ENCODE measurements at places on chromosomes 13 and 19. TPM values are rescaled to one million over a fixed set of nuclear protein-coding genes. Genes with fewer than 3 reads are reported as not detected.
A peak's percentile ranks its signal among the peaks of the same experiment; 100 is the strongest.

DNA sequence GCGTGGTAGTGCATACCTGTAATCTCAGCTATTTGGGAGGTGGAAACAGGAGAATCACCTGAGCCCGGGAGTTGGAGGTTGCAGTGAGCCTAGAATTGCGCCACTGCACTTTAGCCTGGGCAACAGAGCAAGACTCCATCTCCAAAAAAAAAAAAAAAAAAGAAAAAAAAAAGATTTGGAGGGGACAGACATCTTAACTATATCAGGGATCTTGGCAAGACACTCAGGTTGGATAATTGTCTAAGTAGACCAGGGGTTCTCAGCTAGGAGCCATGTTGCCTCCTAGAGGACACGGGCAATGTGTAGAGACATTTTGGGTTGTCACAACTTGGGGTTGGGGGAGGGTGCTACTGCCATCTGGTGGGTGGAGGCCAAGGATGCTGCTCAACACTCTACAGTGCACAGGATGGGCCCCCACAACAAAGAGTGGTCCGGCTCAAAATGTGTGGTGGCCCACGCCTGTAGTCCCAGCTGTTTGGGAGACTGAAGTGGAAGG, 1.9 kb upstream of the ZNF580 start:
- H3K4me3 ChIP-seq, result no peak overlapping the region
- no peaks in the 10 kb centered on the region for H3K27me3 ChIP-seq
- H3K27ac ChIP-seq, result no peak overlapping the region
- no peaks in the 10 kb centered on the region for H3K36me3 ChIP-seq
- no peak for DNase-seq

KLK4 gene
- not detected for total RNA-seq

DNA sequence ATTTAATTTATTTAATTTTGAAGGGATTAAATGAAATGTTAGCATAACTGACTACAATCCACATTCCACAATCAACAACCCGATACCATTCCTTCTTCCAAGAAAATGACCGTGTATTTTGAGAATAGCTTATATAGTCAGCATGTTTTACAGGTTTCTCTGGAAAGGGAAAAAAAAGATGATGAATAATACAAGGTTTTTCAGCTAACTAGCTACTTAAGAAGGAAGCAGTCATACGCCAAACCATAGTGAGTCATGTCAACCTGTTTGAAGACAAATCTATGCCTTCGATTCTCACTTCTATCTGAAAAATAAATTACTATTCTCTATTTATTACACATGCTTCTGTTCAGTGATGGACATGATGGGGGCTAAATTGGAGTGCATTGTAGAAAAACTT, 258.6 kb downstream of the EFNB2 start:
- H3K4me3 ChIP-seq, result no peak overlapping the region
- no peaks in the 10 kb centered on the region for H3K4me1 ChIP-seq
- no peak for DNase-seq
- H3K27me3 ChIP-seq, result no peaks in the 10 kb centered on the region

DNA sequence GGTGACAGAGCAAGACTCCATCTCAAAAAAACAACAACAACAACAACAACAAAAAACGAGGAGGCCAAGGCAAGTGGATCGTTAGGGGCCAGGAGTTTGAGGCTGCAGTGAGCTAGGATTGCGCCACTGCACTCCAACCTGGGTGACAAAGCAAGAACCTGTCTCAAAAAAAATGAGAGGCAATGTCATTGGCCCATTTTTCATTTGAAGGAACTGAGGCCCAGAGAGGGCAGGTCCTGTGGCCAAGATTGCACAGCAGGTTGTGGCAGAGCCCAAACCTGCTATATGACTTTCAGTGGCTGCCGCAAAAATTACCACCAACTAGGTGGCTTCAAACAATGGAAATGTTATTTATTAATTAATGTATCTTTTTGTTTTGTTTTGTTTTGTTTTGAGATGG, 5.5 kb downstream of the PIK3R2 start:
- no peak overlapping the region for H3K4me3 ChIP-seq
- peaks cover 61% of the 10 kb centered on the region for H3K4me1 ChIP-seq
- H3K36me3 ChIP-seq, result no peaks in the 10 kb centered on the region
- H3K27me3 ChIP-seq, result no peaks in the 10 kb centered on the region

CD22 gene
- 3.0 TPM for total RNA-seq

DNA sequence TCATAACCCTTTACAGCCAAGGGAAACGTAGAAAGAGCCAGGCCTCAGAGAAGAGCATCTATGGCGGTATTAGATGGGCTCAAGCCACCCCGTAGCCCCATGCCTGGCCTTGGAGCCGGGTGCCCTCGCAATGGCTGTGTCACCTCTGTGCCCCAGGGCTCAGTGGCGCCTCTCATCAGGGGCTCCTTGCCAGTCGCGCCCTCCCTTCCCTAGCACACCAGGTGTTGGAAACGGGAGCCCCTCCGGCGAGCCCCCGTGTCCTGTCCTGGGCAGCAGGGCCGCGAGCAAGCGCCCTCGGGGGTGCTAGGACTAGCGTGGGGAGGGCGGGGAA, 453 bp downstream of the ZNF256 start:
- DNase-seq, result no peak
- H3K27me3 ChIP-seq, result no peaks in the 10 kb centered on the region
- peaks cover 10% of the 10 kb centered on the region for H3K4me1 ChIP-seq
- peak overlapping the region; percentile 54 for H3K4me3 ChIP-seq
- H3K36me3 ChIP-seq, result no peaks in the 10 kb centered on the region

- peak overlapping the region; percentile 63 for H3K27ac ChIP-seq
- DNase-seq, result no peak
Observed at GRCh38 chr19:6233827-6234511, 45.8 kb downstream of the MLLT1 start.
